ENCODE measurements at places on chromosomes 7 and 10. TPM values are rescaled to one million over a fixed set of nuclear protein-coding genes. Genes with fewer than 3 reads are reported as not detected.

DNA sequence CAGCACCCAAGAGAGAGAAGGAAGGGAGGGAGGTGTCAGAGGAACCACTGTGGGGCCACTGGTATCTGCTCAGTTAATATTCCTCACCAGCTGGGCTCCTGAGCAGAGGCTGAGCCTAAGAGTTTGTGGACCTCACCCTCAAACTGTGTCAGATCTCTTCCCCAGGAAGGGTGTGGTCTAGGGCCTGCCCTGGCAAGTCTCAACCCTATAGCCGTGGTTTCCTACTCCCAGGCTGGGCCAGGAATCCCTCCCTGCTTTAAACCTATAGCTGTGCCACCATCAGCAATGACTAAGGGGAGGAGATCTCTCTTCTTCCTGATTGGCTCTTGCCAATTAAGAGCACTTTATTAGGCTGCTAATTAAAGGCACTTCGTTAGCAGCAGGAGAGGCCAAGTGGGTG, 29.9 kb downstream of the POLL start:
- DNase-seq = no peak

ERVW-1 gene
- not detected for total RNA-seq

DNA sequence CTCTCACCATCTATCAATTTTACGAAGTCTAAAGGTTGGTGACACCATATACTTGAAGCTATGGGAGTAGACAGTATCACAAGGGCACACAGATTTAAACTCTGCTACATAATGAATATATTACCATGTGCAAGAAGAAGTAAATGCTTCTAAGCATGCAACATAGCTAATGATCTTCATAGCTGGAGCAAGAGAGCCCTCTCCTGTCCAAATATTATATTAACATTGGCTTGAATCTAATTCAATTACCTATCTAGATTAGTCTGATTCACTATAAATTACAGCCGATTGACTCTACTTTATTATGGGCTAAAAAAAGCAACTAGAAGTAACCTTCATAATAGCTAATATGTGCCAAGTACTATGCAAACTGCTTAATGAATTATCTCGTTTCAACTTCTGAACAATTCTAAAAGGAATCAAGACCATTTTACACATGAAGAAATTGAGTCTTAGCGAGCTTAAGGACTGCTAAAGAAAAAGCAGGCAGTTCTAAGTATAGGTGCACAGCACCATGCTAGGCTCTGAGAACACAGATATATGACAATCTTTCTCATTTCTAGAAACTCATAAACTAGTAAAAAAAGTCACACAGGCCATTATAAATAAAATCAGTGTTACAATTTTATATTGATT, 21.9 kb downstream of the FRA10AC1 start:
- no peak for DNase-seq

C10orf62 gene
- total RNA-seq = not detected

- DNase-seq = no peak
Measured at GRCh38 chr7:50262916-50263690, 41.4 kb upstream of the IKZF1 start.

DNA sequence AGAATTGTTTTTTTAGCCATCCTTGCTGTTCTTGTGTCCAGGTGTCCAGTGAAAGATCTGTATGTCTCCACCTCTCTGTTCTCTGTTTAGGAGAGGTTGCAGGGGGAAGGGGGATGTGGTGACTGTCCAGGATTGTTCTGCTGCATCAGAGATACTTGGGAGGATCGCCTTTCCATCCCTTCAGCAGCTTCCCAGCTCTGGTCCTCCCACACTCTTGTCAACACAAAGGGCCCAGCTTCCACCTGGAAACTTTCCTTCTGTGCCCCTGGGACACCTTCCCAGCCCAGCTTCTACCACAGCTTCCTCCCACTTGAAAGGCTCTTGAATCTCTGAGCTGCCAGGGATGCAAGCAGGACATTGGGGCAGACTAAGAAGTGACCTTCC, 82.0 kb upstream of the SLF2 start:
- no peak for DNase-seq

DNA sequence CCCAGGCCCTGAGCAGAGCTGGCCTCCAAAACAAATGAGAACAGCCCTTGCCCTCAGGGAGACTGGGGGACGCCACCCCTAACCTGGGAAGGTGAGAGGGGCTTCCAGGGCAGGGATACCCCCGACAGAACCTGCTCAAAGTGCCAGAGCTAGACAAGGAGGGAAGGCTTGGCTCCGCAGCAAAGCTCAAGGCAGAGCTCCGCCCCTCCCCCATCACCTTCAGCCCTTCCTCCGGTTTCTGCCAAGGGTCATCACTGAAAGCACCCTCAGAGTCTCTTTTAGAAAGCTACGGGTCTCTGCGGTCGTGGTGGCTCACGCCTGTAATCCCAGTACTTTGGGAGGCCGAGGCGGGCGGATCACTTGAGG, 73.4 kb upstream of the CUX1 start:
- no peak for DNase-seq

DNA sequence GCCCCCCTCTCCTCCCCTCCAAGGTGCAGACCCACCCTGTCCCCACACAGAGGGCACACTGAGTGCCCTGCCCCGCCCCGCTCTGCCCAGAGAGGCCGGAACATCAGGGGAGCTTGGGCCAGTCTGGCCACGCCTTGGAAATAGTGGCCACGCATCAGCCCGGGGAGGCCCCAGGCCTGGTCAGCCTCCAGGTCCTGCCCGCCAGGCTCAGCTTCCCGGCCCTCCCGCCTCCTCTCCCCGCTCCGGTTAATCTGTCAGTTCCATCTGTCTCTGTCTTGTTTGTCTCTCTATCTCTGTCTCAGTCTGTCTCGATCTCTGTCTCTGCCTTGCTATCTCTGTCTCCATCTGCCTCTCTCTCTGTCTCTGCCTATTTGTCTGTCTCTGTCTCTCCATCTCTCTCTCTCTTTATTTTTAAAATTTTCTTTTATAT, 28.9 kb upstream of the TNRC18 start:
- no peak for DNase-seq

HELLS gene
- 90.8 TPM for total RNA-seq

UBTD1 gene
- 8.5 TPM for total RNA-seq

GRCh38 chr7:152711444-152711944, 35.6 kb upstream of the XRCC2 start:
- DNase-seq = no peak

DNA sequence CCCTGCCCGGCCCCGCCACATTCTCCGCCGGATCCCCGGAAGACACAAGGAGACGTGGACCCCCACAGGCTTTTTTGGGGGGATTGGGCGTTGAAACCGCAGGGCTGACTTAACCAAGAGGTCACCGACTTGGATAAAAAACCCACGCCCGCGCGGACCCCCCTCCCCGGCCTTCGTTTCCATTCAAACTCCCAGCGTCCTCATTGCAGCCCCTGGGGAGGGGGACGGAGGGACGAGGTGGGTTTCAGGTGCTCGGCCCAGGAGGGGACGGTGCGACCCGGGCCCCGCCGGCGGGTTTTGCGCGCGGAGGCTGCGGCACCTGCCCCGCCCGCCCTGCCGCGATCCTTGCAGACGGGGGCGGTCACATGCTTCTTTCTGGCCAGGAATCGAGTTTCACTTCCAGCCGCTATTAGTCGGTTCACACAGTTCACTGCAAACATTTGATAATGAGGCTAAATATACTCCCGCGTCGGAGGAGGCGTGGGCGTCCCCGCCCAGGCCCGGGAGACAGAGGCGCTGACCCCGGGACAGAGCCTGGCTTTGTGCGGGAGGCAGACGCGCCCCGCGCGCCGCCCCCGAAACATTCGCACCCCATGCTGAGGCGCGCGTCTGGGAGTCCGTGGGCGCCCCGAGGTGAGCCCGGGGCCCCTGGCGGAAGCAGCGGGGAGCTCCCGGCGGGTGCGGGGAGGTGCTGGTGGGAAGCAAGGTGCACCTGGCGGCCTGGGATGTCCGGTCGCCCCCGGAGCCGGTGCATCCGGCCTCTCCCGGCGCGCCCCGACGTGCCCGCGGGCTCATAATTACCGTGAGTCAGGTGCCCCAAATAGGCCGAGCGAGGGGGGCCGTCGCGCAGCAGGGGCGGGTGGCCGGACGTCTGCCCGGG, 2.7 kb upstream of the PDGFA start:
- DNase-seq = no peak

GRCh38 chr7:156693627-156694026, 53.1 kb downstream of the RNF32 start:
- no peak for DNase-seq

GRCh38 chr7:29588212-29588611, 24.6 kb downstream of the PRR15 start:
- no peak for DNase-seq

Measured in esophagus squamous epithelium (tissue), 5 donors.